T-cell (primary cell): ENCODE measurements at places on chromosomes 13 and 19.

DNA sequence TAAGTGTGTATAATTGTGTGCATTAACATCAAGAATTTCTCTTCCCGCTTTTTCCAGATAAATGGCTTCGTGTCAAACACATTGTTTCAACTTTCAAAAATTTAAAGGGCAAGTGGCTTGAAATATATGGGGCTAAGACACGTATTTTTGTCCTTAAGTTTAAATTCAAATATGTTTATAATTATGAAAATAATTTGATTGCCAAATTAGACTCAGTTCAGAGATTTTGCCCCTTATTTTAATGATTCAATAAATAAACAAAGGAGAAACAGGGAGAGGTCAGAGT, 1159.2 kb upstream of the MIR17HG start:
- DNase-seq = no peak

- no peak for DNase-seq
These were observed 5.4 kb downstream of the DIAPH3 start for GRCh38 chr13:60158321-60158801.

- peak; percentile 28 for DNase-seq
These were observed at the start of gene STK24 for GRCh38 chr13:98576963-98577835. TSS of gene STK24 (minus strand) at chr13:98577107. CDS start at chr13:98576786, 321 bp downstream.

- peak; percentile 57 for DNase-seq
These were observed 2.9 kb upstream of the HOOK2 start for GRCh38 chr19:12778017-12778904.

DNA sequence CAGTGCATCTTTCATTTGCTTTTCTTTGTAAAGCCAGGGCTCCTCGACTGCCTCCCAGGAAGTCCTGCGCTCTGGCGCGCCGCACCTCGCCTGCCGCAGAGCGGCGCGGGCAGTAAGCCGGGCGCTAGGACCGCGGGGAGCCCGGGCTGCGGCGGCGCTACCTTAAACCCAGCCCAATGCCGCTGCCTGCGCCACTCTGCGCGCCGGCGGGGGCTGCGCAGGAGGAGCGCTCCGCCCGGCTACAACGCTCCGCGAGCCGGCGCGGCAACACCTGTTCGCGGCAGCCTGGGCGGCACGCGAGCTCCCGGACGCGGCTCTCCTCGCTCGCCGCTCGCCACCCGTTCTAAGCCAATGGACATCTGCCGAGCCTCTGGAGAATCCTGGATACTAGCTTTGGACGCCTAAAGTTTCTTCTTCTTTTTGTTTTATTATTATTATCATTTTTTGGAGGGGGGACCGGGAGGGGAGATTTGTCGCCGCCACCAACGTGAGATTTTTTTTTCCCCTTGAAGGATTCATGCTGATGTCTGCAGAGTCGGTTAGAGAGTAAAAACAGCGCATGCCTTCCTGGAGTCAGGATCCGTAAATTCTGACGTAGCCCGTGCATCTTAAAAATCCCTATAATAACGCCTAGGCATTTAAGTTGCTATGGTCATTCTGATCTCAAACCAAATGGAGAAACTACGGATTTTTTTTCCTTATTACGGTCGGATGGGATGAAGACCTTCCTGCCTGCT, at the start of gene FGF9:
Gene FGF9 (plus strand): TSS at position 191 of the 737 bp plus-strand sequence. CDS start 840 bp downstream, outside the sequence.
- peak; percentile 78 for DNase-seq

DNA sequence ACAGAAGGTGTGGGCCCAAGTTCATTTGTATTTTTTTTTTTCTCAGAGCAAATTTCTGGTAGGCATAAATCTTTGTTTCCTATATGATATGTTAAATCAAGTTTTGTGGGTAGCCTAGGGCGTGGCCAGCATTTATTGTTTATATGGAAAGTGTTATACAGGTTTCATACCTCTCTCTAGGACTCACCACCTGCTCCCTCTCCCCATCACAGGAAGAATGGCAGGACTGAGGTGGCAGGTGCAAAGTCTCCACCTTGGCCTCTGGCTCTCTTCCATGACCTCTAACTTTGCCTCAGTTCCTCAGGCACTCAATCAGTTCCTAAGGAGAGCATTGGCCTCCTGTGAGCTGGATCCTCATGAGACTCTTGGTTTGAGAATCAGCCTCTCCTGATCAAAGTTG, 172.3 kb upstream of the TSC22D1 start:
- no peak for DNase-seq

GRCh38 chr13:98547455-98547854, 29.5 kb downstream of the STK24 start:
- DNase-seq = no peak

DNA sequence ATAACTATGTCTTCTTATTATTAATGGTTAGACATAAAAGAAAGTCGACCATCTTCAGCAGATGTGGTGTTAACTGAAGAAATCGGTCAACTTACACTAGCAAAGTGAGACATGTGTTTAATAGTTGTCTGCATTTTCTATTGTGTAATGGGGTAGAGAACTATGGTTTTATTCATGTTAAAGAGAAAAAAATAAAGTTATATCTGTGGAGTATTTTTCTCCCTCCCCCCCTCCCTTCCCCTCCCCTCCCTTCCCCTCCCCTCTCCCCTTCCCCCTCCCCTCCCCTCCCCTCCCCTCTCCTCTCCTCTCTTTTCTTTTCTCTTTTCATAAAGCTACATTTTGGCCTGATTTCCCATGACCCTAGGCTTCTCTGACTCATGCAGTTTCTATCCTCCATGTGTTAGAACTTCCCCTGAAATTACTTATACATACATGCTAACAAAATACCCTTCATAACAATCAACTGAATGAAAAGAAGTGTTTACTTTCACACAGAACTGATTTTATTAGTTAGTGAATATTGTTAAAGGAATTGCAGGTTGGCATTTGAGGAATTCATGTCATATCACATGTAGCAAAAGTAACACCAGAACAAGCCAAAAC, 1431.0 kb upstream of the ATXN8OS start:
- DNase-seq = no peak

DNA sequence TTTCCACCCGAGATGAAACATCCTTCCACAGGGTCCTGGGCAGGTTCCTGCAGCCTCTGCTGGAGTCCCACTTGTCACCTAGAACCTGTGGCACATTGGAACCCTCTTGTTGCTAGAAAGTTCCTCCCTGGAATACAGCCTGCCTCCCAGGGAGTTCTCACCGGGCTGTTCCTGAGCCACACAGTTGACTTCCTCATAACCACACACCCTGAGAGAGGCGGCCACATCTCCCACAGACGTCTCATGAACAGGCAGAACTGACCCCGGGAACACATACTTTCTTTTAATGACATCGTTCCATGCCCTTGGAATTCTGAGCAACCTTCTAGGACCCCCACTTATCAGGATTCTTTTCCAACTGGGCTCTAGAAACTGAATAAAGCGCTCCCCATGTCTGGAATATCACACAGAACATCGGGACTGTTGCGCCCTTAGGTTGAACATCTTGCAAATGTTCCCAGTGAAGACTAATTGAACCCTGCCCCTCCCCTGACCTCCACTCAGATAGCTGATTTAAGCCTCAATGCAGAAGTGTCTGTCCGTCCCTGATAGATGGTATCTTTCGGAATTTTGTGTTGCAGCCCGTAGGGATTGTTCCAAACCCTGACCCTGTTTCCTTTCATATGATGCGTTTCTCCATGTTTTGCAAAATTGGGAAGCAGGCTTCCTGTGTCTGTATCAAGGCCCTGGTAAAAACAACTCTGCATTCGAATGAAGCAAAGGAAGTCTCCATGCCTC, 91.1 kb downstream of the RAB20 start:
- DNase-seq = no peak

DNA sequence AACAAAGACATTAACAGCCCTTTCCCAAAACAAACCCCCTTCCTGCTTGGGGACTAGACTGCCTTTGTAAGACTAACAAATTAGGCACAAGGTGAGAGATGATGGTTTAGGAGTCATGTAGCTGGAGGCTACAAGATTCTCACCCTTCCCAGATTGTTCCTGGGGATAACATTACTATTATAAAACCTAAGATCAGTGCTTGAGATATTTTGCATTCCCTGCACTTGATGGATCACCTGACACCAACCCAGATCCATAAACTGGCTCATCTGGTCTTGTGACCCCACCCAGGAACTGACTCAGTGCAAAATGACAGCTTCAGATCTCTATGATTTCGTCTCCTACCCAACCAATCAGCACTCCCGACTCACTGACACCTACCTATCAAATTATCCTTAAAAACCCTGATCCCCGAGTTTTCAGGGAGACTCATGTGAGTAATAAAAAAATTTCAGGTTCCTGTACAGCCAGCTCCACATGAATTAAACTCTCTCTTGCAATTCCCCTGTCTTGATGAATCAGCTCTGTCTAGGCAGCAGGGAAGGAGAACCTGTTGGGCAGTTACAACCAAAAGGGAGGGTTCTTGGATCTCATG, 2.4 kb upstream of the ZNF616 start:
- no peak for DNase-seq

- no peak for DNase-seq
These were observed 613.8 kb downstream of the EFNB2 start for GRCh38 chr13:105921711-105922110.

DNA sequence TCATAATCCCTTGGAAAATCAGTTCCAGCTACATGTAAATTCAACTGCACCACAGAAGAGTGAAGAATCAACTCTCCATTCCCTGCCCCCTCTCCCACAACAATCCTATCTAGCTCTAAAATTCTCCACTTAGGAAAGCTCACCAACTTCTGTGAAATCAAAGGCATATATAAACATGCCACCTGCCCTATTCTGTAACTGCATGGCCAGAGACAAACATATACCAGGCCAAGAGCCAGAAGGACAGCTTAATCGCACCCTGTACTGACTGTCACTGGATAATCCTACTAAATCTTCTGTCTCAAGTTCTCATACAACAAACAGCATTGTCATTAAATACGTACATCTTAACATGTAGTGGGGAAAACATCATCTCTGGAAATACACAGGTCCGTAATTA, 58.2 kb upstream of the EEF1AKMT1 start:
- no peak for DNase-seq

GRCh38 chr19:45439190-45439568, 15.5 kb upstream of the ERCC1 start:
- no peak for DNase-seq

DNA sequence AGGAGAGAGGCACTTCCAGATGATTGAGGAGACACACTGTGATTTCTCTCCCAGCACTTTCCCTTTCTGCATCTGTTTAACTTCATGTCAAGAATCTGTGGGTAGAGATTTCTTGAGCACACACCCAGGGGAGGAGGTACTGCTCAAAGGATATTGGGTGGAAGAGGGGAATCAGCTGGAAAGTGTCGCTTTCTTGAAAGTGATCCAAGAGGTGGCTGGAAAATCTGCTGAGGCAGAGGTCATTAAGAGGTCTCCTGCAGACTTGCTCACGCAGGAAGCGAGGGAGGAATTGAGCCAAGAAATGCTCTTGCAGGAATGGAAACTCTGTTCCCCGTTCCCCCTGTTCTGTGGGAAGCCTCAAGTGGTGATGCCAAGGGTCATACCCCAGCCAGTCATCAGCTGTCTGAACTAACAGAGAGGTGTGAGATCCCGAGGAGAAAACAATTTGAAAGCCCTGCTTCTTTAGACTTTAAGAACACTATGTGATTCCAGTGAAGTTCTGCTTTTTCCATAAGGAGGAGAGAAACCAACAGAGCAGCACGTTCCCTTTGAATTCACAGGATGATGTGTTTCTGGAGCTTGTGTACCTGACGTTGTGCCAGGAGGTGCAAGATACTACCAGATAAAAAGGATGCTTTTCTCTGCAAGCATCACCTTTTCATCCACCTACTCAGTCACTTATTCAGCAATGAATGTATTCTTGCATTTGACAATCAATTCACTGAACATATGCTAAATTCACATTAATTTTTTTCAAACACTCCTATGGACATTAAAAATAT, 163.4 kb upstream of the GPR12 start:
- DNase-seq = no peak

DNA sequence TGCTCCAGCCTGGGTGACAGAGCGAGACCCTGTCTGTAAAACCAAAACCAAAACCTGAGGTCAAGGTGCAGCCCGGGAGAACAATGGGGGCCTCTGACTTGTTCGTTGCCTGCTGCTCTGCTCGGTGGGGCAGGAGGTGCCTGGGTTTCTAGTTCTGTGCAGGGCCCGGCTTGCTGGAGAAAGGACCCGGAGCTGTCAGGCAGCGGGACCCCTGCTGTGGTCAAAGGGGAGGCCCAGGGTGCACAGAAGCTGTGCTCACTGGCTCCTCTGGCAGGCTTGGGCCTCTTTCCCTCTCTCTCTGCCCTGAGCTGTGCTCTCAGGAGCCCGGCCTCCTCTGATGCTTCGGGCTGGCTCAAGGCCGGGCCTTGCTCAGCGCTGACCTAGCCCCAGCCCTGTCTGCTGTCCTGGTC, 3.5 kb downstream of the LRP3 start:
- DNase-seq = no peak

- no peak for DNase-seq
These were observed 18.5 kb upstream of the VSTM2B start for GRCh38 chr19:29507081-29507860.

- no peak for DNase-seq
These were observed 13.5 kb upstream of the SPATA13 start for GRCh38 chr13:24146961-24147569.

GRCh38 chr13:24060993-24061392, 99.5 kb upstream of the SPATA13 start:
- DNase-seq = no peak

GRCh38 chr19:12111943-12112637, 28.1 kb downstream of the ZNF20 start:
- no peak for DNase-seq

- no peak for DNase-seq
These were observed 115.8 kb downstream of the NHLRC3 start for GRCh38 chr13:39154041-39154440.

- DNase-seq = no peak
These were observed 1.9 kb downstream of the SYDE1 start for GRCh38 chr19:15108845-15109767.

- no peak for DNase-seq
These were observed 27.8 kb upstream of the OR1M1 start for GRCh38 chr19:9058905-9059667.

DNA sequence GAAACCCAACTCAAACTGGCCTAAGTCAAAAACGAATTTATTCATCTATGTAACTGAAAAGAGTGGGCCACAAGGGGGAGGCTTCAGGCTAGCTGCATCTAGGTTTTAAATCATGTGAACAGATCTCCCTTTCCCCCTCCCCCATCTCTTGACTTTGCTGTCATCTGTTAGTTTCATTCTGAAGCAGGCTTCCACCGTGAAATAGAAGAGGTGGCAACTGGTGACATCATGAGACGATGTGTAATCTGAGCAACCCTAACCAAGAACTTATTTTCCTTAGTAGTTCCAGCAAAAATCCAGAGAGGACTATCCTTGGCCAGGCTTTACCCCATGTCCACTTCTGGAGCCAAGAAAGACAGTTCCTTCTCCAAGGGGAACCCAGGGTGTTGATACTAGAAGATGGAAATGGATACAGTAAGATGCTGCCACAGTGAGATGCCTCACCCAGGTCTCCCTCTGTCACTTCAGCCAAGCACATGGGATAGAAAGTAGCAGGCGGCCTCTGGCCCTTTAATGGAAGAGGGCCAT, 9.4 kb downstream of the SAMD4B start:
- peak; percentile 9 for DNase-seq

DNA sequence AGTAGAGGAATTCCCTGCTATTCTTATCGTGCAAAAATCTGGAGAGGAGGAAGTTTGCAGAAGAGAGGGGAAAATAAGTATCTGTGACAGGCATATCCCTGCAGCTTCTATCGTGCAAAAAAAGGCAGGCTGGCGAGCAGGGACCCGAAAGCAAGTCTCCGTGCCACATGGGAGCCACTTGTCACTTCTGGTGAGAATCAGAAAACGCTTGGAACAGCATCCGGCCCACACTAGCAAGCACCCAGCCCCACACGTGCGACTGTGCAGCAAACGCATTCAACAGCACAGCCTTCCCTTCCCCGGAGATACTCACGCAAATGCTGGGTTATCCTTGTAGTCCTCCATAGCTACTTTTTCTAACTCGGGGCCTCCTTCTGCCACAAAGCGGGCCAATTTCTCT, 16.9 kb downstream of the SUGP1 start:
- DNase-seq = no peak

GRCh38 chr19:45283443-45284033, 32.5 kb downstream of the MARK4 start:
- DNase-seq = no peak
